ENCODE measurements at places on chromosomes 1 and 21.

GRCh38 chr1:8437347-8437746 lies 119.4 kb downstream of the SLC45A1 start:
- no peak for DNase-seq

- DNase-seq = no peak
Measured at GRCh38 chr1:221302810-221303209, 423.6 kb downstream of the HLX start.

DNA sequence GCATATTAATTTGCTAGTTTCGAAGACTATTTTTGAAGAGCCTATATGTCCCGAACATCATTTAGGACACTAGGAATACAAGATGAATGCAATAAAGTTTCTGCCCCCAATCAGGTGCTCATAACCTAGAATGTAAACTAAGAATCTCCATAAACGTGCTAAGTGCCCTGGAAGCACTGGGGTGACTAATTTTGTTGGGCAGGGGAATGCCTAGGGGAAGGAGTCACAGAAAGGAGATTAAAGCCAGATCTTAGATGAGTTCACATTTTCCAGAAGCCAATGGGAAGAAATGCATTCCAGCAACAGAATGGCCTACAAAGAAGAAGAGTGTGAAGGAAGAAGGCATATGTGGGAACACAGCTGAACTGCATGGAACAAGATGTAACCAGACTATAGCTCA lies 19.5 kb downstream of the SCYL3 start:
- DNase-seq = peak; percentile 56

- DNase-seq = no peak
Measured at GRCh38 chr1:54109129-54110090, 43.4 kb downstream of the CDCP2 start.

- DNase-seq = peak; percentile 81
Measured at GRCh38 chr1:9705337-9706093, 54.0 kb downstream of the PIK3CD start.

DNA sequence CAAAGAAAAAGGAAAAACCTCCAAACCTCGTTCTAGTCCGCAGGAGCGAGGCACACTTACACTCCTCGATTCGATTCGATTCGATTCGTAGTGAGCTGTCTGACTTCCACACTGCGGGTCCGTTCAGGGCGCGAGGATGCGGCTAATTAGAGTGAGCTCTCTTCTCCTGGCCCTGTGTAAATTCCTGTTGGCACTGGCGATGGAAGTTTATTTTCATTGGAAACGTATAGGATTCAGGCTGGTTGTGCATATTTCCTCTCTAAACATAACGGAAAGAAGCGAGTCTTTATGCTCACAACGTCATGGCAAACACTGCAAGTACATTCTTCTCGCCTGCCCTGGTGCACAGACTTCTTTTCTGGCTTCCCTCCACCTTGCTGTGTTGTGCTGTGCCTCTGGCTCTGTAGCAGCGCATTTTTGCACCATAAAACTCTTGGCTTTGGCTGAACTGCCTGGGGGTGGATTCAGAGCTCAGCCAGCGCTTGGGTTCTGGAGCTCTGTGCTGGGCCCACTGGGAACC lies 2.7 kb downstream of the HUNK start:
- no peak for DNase-seq

- no peak for DNase-seq
Measured at GRCh38 chr1:81407000-81407821, 393.5 kb upstream of the ADGRL2 start.

GRCh38 chr1:85992791-85993190 lies 163.8 kb downstream of the COL24A1 start:
- DNase-seq = no peak

DNA sequence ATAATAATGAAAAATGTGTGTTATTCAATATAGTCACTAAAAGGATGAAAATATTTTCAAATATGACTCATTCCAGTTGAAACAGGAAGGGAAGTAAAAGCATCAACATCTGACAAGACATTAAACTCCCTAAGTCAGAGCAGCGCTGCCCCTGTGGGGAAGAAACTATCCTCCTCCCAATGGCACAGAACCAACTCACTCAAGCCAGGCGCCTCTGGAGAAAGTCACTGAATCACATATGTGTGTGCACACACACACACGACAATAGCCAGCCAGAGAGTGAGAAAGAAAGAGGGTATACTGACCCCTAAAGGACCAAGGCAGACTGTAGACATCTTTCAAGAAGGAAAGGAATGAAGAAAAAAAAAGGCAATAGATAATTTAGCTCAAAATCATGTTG lies 126.9 kb downstream of the SETD4 start:
- peak; percentile 97 for DNase-seq
